GM12864 (cell line): ENCODE measurements at places on chromosomes 3 and 15.

GRCh38 chr3:48347500-48347899 lies 14.0 kb upstream of the SPINK8 start:
- no peak for DNase-seq

- no peak for DNase-seq
Measured at GRCh38 chr15:20358779-20359414, 182.7 kb downstream of the GOLGA6L6 start.

DNA sequence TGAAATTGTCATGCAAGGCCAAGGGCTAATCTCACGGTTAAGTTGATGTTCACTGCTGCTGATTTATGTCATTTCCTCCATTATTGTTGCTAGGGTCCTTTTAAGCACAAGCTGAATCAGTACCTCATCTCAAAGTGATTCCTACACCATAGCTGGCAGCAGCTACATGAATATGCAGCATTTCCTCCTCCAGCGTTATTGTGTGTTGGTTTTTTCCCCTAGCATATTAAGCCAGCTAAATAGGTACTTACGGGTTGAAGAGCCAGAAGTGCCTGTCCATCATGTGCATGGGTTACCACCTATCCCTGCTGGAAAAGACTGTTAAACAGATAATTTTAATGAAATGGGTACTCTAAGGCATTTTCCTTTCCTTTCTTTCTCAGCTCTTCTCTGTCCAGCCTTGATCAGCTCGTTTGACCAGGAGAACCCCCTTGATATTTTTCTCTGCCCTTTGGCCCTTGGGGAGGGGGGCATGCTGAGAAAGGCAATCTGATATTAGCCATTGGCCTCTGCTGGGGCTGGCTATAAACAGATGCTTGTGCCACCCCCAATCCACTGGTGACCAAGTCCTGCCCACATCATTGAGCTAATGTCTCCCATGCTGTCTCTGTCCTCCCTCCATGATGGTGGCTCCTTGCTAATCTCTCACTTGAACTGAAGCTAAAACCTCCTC lies 115.6 kb upstream of the PLXNA1 start:
- no peak for DNase-seq

DNA sequence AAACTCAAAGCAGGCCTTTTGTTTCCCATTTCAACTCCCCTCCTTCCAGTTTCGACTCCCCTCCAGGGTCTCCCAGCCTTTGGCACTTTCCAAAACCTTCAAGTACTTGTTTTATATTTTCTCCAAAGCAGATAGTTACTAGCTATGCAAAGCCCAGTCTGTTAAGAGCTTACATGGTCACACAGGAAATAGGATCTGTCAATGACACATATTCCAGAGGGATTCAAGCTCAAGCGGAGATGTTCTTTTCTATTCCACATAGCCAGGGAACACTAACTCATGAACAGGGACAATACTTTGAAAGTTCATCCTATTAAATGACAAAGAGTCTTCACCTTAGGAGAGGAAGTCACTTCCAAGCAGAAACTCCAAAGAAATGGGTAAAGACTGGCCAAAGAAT lies 18.6 kb downstream of the SUCLG2 start:
- no peak for DNase-seq

GRCh38 chr3:122387709-122388108 lies 3.7 kb downstream of the FAM162A start:
- no peak for DNase-seq

- DNase-seq, result no peak
Measured at GRCh38 chr3:139716908-139717485, 39.2 kb upstream of the NMNAT3 start.

GRCh38 chr3:8443829-8444791 lies 57.5 kb upstream of the LMCD1 start:
- DNase-seq, result no peak

GRCh38 chr15:51585986-51586385 lies 36.6 kb downstream of the DMXL2 start:
- DNase-seq, result no peak

DNA sequence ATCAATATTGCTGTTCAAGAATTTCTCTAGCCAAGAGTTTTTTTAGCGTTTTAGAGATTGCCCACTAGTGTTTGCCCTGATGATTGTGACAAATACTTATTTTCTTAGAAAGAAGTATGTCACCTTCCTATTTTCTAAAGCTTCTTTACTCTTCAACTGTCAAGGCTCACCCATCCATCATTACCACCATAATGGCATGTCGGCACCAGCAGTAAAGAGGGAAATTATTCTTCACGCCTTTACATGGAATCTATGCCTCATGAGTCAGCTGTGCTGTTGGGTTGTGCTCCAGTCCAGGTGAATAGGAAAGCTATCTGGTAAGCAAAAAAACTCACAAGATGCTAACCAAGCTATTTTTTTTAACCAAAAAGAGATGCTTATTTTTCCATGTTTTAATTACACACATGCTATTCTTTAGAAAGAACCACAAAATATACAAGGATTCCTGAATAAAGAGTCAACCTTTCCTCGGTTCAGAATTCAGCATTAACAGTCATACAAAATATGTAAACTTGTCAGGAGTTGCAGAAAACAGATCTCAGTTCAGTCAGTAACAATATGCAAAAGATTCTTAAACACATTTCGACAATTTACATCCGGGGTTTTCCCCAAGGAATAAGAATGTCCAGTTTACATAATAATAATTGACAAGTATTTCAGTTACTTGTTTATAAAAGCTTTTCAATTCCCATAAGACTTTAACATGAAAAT lies 128.0 kb downstream of the ATP8B4 start:
- DNase-seq, result no peak
